ENCODE measurements at places on chromosomes 6 and 20. TPM values are rescaled to one million over a fixed set of nuclear protein-coding genes. Genes with fewer than 3 reads are reported as not detected.
A peak's percentile ranks its signal among the peaks of the same experiment; 100 is the strongest.

The PTK7 gene
- total RNA-seq: 146 TPM

The NMBR gene
- not detected for total RNA-seq

The TINAG gene
- not detected for total RNA-seq

GRCh38 chr6:145045582-145045981, 689.7 kb downstream of the EPM2A start:
- DNase-seq: no peak

GRCh38 chr6:162709431-162709830, 18.1 kb downstream of the PRKN start:
- no peak for DNase-seq

- no peak for DNase-seq
These were observed 308.1 kb upstream of the SPTLC3 start for GRCh38 chr20:12700701-12701100.

- DNase-seq: no peak
These were observed 19.6 kb downstream of the SLC22A2 start for GRCh38 chr6:160238761-160239751.

- DNase-seq: no peak
These were observed 19.3 kb downstream of the UST start for GRCh38 chr6:148765898-148766808.

DNA sequence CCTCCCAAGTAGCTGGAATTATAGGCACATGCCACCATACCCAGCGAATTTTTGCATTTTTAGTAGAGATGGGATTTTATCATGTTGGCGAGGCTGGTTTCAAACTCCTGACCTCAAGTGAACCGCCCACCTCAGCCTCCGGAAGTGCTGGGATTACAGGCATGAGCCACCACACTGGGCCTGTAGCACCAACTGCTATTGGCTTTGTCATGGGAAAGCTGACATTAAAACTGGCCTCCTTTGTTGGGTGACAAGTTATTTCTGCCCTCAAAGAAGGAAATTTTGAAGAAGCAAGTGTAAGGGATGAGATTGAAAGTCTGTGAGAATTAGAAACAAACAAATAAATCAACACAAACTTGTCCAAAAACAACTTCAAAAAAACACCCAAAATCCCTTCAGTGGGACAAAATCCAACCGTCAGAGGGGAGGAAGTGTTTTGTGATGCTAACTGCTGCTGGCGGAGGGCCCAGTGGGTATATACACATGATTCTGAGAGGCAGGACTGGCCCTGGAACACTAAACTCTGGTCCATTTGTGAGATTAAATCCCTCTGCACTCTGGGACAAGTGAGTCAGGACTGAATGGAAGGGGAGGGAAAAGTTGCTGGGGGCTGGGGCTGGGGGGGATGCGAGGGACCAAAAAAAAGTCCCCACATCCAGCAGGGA, 87.5 kb upstream of the NAA20 start:
- peak; percentile 14 for DNase-seq

GRCh38 chr20:58374027-58374850, 14.8 kb upstream of the VAPB start:
- no peak for DNase-seq

- no peak for DNase-seq
These were observed 7.1 kb downstream of the PLEKHG1 start for GRCh38 chr6:150606647-150607328.

- peak; percentile 54 for DNase-seq
These were observed 25.2 kb downstream of the TBX18 start for GRCh38 chr6:84738996-84739865.

- DNase-seq: peak; percentile 87
These were observed 16.4 kb upstream of the POLR1H start for GRCh38 chr6:30044630-30045029.

DNA sequence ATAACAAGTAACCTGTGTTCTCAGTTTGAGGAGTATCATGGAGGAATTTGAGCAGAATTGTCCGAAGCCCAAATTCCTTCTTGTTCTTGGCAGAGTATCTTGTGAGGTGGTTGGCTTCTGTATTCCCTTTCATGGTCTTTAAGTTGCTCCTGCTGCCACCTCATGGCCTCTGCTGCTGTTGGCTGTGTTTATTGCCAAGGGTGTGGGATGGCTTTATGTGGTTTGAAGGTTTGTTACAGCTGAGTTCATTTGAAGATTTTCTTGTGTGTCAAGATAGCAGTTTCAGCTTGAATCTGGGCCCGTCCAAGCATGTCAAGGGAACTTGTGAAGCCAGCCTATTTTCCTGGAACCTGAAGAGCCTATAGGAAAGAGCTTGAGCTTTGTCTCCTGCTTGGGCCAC, 20.2 kb upstream of the TTK start:
- peak; percentile 7 for DNase-seq

DNA sequence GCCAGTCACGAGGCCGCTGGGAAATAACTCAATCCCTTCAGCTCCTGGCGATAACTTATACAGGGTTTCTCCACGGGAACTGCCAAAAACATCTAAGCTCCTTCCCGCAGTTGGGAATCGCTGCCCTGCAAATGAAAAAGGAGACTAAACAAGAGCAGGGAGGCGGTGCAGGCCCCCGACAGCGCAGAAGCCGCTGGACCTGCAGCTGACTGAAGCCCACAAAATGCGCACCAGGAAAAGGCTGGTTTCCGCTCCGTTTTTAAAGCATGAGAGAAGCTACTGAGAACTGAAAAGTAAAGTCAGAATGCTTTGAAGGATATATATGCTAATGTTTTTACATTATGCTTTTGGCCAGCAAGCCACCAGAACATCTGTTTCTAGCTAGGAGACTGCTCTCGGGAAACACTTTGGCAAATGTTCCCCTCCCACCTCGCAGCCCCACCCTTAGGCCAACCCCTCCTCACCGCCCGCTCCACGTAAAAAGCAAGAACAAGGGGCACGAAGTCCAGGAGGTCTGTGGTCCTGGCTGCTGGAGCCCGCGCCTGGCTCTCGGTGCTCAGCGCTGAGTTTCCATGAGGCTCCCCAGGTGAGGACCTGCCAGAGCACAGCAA, 90.5 kb downstream of the SOD2 start:
- DNase-seq: no peak

DNA sequence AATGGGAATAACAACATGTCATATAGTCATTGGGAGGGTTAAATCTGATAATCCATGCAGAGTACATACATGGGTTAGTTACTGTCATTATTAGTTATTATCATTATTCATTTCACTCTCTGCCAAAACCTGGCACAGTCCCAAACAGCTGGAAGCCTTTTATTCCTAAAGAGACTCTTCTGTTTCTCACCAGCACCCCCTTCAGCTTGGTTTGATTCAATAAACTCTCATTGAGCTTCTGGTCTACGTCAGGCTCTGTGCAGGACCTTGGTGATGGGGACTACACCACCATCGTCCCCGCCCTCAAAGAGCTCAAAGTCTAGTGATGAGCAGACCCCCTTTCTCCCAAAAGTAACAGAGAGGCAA, 2.3 kb downstream of the KCNK15 start:
- peak; percentile 34 for DNase-seq

DNA sequence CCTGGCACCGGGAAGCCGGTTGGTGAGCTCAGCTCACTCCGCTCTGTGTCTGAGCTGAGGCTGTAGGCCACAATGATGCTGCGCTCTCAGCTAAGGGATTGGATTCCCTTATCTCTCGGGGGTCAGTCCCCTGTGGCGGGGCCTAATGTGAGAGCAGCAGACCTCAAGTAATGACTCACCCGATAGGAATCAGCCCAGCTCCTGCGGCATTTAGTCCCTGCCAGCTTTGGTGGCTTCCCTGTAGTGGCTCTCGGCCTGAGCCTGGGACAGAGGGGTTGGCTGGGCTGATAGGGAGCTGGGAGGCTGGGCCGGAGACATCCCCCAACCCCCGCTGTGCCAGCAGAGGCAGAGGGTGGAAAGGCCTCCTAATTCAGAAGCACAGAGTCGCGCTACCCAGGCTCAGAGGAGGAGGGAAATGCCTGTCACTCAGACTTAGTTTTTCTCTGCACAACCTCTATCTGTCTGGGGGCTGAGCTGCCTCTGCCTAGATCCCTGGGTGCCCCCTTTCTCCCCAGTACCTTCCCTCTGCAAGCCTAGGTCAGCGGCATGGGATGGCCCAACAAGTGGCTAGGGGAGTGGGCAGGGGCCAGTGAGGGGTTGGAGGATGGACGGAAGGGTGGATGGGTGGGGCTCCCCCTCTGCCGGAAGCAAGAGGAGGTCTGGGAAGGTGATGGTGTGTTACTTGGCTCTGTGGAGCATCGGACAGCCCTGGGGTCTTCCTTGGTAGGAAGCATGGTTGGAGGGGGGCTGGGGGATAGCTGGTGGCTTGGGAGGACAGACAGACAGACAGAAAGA, 92.2 kb downstream of the CDH22 start:
- DNase-seq: peak; percentile 15

- DNase-seq: peak; percentile 89
These were observed 49.2 kb downstream of the EIF2S2 start for GRCh38 chr20:34062570-34063482.

DNA sequence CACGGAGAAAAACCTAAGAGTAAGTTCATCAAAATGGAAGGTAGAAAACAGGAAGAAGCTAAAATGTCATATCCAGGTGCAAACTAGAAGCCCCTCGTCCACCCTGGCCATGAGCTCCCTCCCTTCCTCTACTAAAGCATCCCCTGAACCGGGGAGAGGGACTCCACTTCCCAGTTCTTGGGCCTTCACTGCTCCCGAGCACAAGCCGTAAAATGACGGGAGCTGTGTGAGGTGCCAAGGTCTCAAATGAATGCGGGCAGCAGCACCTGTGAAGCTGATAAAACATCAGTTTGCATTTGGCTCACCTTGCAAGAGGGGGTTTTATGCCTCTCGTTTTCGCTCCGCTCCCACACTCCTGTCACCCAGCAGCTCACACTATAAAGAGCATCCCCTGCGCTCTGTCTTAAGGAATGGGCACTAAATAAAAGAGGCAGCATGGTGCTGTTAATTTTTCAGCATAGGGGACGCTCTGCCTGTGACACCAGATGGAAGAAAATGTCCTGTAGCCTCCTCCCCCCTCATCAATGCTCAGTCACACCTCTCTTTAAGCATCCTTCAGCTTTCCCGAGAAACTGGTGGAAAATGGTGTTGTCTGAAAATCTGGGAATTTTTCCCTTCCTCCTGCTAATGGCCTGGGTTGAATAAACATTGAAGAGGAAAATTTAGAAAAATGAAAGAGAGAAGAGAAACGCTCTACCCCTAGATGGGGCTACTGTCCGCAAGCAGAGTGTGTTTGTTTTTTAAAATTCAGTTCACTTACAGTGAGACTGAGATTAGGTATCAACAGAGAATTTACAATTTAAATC, 563.0 kb upstream of the AGPAT4 start:
- peak; percentile 31 for DNase-seq

GRCh38 chr20:19992996-19993908, 23.9 kb upstream of the NAA20 start:
- peak; percentile 90 for DNase-seq
